ENCODE measurements at places on chromosomes 13 and 19.

- peak; percentile 79 for DNase-seq
Observed at GRCh38 chr19:53908106-53908934, 758 bp upstream of the CACNG7 start.

- no peak for DNase-seq
Observed at GRCh38 chr19:48051335-48052033, 7.6 kb upstream of the CABP5 start.

GRCh38 chr13:24745861-24746617, 17.9 kb upstream of the RNF17 start:
- no peak for DNase-seq

DNA sequence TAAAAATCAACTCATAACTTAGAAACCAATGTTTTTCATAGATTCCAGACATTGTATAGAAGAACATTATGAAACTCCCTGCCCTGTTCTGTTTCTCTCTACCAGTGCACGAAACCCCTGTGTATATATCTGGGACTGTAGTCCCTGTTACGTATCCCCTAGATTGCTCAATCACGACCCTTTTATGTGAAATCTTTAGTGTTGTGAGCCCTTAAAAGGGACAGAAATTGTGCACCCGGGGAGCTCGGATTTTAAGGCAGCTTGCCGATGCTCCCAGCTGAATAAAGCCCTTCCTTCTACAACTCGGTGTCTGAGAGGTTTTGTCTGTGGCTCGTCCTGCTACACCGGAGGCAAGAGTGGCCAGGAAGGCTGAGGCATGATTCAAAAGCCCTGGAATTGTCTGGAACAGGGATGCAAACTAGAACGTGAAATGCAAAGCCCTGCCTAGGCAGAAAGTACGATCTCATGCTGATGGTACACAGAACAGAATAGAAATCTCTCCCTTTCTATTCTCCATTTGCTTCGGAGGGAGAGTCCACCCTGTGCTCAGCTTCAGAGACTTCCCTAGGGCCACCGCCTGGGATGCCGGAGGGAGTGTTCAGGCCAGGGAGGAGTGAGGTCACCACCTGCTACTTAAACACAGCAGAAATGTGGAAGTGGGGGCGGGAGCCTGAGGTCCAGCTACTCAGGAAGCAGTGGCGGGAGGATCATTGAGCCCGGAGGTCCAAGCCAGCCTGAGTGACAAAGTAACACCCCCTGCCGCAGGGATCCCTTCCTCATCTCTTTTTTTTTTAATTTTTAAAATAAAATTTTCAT, 758 bp upstream of the ZNF888 start:
- no peak for DNase-seq

GRCh38 chr13:44120043-44120442, 240.3 kb downstream of the LACC1 start:
- DNase-seq = no peak

GRCh38 chr13:109844396-109844795, 58.0 kb upstream of the IRS2 start:
- DNase-seq = no peak

- no peak for DNase-seq
Observed at GRCh38 chr13:66842766-66843165, 387.4 kb downstream of the PCDH9 start.

DNA sequence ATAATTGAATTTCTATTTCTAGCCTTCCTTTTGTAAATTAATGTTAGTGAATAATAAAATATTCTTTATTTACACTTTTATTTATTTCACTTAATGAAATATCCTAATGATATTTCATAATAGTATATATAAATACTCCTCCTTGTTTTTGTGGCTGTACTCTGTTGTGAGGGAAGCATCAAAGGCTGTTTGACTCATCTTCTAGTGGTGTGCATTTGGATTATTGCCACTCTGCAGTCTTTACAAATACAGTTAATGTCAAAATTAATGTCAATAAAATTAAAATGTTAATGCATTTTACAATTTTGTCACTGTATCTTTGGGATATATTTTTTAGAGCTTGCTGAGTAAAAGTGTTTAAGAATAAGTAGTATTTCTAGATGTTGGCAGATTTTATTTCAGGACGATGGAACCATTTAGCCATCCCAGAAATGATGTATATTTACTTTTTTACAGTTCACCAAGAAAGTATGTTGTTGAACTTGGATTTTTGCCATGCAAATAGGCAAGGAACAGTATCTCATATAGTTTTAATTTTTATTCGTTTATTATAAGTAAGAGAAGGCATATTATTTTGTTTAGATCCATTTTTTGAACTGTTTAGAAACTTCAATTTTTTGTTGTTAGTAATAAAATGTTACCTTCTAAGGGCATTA, 281.2 kb upstream of the SLITRK6 start:
- no peak for DNase-seq

- peak; percentile 90 for DNase-seq
Observed at GRCh38 chr19:5138606-5139582, 170.0 kb downstream of the KDM4B start.

- DNase-seq = no peak
Observed at GRCh38 chr13:81917810-81918209, 1576.9 kb upstream of the SPRY2 start.

GRCh38 chr13:27269114-27269665, 1.4 kb upstream of the RASL11A start:
- DNase-seq = no peak

GRCh38 chr13:60721063-60721462, 324.0 kb downstream of the TDRD3 start:
- no peak for DNase-seq

DNA sequence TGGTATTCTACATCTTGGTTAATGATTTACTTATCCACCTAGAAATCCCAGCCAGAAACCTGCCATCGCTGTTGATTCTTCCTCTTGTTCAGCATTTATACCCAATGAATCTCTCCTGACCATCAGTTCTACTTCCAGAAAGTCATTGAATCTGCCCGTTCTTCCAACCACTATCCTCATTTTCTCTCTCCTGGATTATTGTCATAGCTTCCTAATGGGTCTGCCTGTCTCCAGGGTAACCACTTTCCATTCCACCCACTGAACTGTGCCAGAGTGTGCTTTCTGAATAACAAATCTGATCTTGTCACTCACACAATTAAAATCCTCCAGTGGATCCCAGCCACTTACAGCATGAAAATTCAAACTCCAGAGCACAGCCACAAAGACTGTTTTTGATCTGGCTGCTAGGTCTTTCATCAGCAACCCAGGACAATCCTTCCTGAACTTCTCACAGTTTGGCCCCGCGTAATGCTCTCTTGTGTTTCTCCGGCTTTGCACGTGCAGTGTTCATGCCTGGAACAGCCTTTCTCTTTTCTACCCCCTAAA, 330.6 kb downstream of the SPRY2 start:
- DNase-seq = no peak

DNA sequence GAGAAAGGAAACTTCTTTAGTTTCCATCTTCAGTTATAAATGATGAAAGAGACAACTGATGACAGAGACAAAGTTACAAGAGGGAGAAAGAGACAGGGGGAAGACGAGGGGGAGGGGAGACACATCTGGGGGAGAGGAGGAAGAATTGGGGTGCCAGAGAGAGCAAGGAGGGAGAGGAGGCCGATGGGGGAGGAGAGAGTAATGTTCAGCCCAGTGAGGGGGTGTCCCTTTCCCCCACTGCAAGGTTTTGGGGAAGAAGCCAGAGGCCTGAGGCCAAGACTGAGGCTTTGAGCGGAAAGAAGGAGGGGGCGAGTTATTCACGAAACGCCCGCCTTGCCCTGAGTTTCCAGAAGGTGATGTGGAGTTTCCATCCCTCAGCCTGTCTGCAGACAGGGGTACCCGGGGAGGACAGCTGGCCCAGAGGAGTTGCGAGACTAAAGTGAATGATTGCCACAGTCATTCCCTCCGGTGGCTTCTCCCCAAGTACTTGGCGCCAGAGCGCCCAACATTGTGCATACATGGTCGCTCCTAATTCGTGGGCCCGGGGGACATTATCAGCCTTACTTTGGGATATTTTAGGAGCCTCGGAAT, 558 bp upstream of the PPAN start:
- DNase-seq = peak; percentile 76
